ENCODE measurements at places on chromosomes 4 and X.

- DNase-seq, result no peak
Measured at GRCh38 chrX:47815901-47816845, 20.5 kb upstream of the ZNF81 start.

- DNase-seq, result no peak
Measured at GRCh38 chr4:13592220-13592619, 35.3 kb downstream of the BOD1L1 start.

- no peak for DNase-seq
Measured at GRCh38 chrX:119809185-119809666, 17.8 kb upstream of the RPL39 start.

DNA sequence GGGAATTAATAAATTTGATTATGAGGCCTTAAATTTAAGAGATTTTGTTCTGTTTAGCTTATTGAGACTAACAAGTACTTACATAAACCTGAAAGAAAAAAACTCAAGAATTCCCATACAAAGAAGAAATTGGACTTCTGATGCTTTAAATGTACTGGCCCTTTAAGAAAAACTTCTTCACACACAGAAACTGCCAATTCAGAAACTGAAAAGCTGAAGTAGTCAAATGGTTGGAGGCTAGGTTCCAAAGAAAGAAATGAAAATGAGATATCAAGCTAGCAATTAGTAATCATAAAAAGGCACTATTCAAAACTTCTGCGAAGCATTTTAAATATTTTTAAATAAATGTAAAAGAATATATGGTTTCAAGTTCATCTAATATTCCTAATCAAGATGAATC is 151.3 kb downstream of the THOC2 start:
- DNase-seq, result no peak

- DNase-seq, result no peak
Measured at GRCh38 chrX:10795721-10796120, 175.3 kb upstream of the MID1 start.

DNA sequence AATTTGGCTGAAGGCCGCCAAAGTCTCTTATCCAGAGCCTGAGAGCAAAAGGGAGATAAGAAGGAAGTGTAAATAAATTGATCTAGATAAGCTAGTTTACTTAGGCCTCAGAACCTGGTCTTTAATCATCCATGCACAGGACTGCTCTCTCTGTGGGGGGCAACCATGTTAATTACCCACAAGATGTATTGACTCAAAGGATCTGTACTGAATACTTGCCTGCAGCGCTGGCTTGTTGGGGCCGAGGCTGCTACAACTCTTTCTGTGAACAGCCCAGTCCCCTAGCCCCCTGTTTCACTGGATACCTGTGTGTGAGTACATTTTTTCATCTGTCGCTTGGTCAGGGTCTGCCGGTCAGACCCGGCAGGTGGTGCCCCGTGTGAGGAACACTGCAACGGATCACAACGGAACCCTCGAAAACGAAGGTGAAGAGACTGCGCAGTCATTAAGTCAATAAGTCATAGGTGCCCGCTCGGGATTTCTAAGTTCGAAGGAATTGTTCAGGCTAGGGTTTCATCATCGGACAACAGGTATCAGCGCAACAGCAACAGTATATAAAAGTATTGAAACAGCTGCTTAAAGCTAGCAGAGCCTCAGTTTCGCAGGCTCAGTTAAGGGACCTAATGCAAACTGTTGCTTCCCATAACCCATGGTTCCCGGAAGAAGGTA is 8.3 kb downstream of the MAGEA11 start:
- DNase-seq, result no peak

GRCh38 chrX:152038804-152039203 is 64.3 kb upstream of the GABRE start:
- no peak for DNase-seq

GRCh38 chr4:931194-931959 is 739 bp downstream of the GAK start:
- DNase-seq, result no peak

DNA sequence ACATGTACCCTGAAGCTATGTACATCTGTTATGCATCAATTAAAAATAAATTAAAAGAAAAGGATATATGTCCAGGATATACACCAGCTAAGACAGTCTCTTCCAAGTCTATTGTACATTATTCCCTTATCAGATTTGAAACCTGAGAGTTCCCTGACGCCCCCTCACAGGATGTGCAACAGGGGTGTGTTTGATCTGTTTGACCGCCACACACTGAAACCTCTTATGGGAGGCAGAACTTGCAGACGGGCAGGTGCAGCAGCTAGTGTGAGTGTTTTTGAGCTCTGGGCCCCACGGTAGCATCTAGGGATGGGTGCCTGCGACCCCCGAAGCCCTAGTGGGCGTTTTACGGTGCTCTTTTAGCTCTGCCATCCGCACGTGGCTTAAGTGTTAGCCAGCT is 4.7 kb downstream of the XG start:
- no peak for DNase-seq

GRCh38 chr4:169015186-169015623 is 5.2 kb upstream of the CBR4 start:
- DNase-seq, result no peak

DNA sequence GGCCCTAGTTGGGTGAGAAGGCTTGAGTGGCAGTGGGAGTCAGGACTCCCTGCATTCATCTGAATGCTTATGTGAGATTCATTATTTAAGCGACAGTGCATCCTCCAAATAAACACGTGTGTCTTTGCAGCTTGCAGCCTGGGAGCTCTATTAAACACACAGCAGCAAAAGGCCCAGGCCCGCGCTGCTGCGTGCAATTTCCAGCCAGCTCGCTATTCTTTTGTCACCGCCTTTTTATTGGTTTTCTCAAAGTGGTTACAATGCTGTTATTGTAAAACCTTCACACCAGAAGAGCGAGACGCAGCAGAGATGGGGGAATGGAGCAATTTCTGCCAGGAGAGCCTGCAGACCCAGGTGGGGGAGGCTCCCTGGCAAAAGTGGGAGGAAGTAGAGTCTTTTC is 252.5 kb downstream of the BCOR start:
- no peak for DNase-seq

- DNase-seq, result no peak
Measured at GRCh38 chr4:182189103-182189878, 53.9 kb upstream of the TENM3 start.
